Left ventricle myocardium superior (tissue), 1 donor: ENCODE measurements at places on chromosomes 16 and 17. TPM values are rescaled to one million over a fixed set of nuclear protein-coding genes. Genes with fewer than 3 reads are reported as not detected.

The TRPV3 gene
- total RNA-seq = 1.3 TPM

The ITGA2B gene
- 0.72 TPM for total RNA-seq

The KRT20 gene
- total RNA-seq = not detected

The UQCRC2 gene
- 1,065 TPM for total RNA-seq

The SDR42E2 gene
- total RNA-seq = not detected

The SPPL2C gene
- total RNA-seq = not detected

The TCAP gene
- 4,965 TPM for total RNA-seq

The SLC16A13 gene
- 1.2 TPM for total RNA-seq

The TEKT1 gene
- not detected for total RNA-seq

The SMPD3 gene
- 1.2 TPM for total RNA-seq

The ZNF629 gene
- total RNA-seq = 19.2 TPM

The CHST4 gene
- total RNA-seq = not detected

The DNAAF8 gene
- 0.30 TPM for total RNA-seq

The SLC22A31 gene
- not detected for total RNA-seq

The MYH2 gene
- total RNA-seq = 0.10 TPM

The CX3CL1 gene
- total RNA-seq = 11.7 TPM

The SPNS3 gene
- 1.0 TPM for total RNA-seq

The RNU2-1 gene
- 5,074 TPM for total RNA-seq

The ZPBP2 gene
- total RNA-seq = not detected

The TTYH2 gene
- total RNA-seq = 42.6 TPM

The GNPTG gene
- 37.6 TPM for total RNA-seq

The RDM1 gene
- total RNA-seq = not detected

The KREMEN2 gene
- total RNA-seq = not detected

The KRT9 gene
- not detected for total RNA-seq

The TEN1 gene
- total RNA-seq = 6.6 TPM

The TEX14 gene
- 0.15 TPM for total RNA-seq

The KRTAP3-2 gene
- total RNA-seq = not detected

The TGFB1I1 gene
- total RNA-seq = 13.6 TPM

The NAT9 gene
- 21.1 TPM for total RNA-seq

The LIMD2 gene
- 4.7 TPM for total RNA-seq

The ST3GAL2 gene
- 19.0 TPM for total RNA-seq

The EVPLL gene
- total RNA-seq = not detected

The MPV17L gene
- 5.3 TPM for total RNA-seq

The WNK4 gene
- not detected for total RNA-seq

The HSD17B2 gene
- total RNA-seq = not detected

The CCL7 gene
- total RNA-seq = not detected

The TNK1 gene
- 2.2 TPM for total RNA-seq

The CCL1 gene
- not detected for total RNA-seq

The CFAP97D1 gene
- not detected for total RNA-seq

The EVI2A gene
- 2.9 TPM for total RNA-seq
